ENCODE measurements at places on chromosomes 4 and X.

DNA sequence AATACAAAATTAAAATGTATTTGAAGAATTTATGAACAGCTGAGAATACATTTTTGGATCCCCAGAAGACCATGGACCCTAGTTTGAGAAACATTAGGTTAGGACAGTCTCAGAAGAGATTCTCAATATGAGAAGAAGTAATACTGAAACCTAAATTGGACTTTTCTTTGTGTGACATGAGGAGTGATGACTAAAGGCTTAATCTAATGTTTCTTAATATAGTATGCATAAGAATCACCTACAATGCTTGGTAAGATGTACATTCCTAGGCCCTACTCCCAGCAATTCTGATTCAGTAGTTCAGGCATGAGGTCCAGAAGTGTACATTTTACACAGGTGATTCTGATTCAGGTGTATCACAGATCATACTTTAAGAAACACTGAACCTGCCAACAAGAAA lies 31.6 kb upstream of the HUWE1 start:
- no peak for DNase-seq

DNA sequence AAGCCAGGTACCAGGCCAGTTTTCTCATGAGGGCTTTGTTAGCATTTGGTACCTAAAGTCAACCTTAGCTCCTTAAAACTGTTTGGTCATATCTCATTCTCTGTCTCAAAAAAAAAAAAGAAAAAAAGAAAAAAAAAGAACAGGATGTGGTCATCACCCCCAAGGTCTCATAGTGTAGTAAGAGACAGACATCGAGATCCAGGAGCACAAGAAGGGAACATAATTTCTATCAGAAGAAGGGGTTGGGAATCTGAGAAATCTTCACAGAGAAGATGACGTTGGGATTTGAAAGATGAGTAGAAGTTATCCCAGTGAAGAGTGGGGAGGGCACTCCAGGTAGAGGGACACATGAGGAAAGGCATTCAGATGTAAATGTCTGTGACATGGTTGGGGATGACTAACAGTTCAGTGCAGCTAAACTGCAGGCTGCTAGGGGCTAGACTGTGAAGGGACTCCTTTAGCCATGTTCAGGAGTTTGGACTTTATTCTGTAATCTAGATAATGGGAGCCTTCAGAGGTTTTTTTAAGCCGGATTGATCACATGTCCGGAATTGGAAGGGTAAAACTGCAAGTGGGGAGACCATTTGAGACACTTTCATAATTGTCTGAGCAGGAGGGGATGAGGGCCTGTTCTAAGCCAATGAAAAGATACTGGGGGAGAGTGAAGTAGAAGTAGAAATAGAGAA lies 26.9 kb upstream of the GJB1 start:
- no peak for DNase-seq

- no peak for DNase-seq
Measured at GRCh38 chr4:53545942-53546581, 45.2 kb downstream of the LNX1 start.

- DNase-seq, result no peak
Measured at GRCh38 chrX:138875472-138875871, 164.0 kb upstream of the FGF13 start.

- no peak for DNase-seq
Measured at GRCh38 chr4:10809905-10810304, 125.3 kb upstream of the CLNK start.

DNA sequence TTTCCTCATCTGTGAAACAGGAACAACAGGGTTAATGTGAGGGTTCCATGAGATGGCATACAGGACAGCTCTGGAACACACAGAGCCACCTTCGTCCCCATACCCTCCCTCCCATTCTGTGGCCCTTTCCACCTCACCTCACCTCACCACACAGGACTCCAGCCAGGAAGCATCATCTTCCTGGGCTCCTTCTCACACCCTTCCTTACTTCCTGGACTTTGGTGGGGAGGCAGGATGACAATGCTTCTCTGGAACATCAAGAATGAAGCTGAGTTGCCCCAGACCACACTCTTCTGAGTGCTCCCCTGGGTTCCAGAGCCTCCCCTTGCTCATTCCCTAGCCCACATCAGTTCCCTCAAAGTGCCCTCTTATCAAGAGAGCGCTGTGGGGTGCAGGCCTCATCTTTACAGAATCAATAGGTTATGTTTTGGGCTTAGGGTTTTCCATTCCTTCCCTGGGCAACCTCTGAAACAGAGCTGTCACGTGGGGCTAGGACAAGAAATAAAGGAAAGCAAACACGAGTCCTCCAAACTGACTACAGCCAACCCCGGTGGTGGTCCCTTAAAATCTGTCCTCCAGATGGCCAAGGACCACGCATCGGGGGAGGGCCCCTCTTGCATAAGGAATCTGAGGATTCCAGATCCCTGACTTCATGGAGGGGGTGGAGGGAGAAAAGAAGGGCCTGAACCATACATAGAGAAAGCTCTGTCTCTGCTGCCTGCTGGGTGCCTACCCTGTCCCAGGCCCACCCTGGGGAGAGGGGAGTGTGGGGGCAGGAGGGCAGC lies 74.4 kb upstream of the ATP6AP2 start:
- no peak for DNase-seq

GRCh38 chr4:83012200-83012686 lies 1.6 kb upstream of the LIN54 start:
- peak; percentile 53 for DNase-seq

GRCh38 chr4:109005523-109005922 lies 242.7 kb upstream of the ETNPPL start:
- DNase-seq, result peak; percentile 33

- DNase-seq, result peak; percentile 94
Measured at GRCh38 chrX:135003876-135004623, 13.3 kb downstream of the SMIM10 start.

GRCh38 chr4:108762559-108763225 lies at the start of gene ETNPPL:
ETNPPL (minus strand) TSS chr4:108763053; CDS start chr4:108762898, 155 bp downstream.
- DNase-seq, result no peak

DNA sequence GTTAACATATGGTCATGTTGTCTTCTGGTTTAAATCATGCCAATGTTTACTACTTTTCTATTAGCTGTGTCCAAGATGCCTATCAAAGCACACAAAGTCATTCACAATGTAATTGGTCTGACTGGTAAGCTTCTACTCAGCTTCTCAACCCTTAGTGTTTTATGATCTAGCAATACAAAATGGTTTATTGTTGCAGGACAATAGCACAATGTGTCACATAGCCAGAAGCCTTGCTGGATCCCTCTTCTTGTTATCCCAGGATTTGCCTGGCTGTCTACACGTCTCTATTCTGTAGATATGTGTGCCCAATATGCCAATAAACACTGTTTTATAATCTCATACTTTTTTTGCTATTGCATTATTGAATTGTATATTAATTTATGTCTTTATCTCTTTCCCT lies 1111.0 kb upstream of the AGA start:
- no peak for DNase-seq

DNA sequence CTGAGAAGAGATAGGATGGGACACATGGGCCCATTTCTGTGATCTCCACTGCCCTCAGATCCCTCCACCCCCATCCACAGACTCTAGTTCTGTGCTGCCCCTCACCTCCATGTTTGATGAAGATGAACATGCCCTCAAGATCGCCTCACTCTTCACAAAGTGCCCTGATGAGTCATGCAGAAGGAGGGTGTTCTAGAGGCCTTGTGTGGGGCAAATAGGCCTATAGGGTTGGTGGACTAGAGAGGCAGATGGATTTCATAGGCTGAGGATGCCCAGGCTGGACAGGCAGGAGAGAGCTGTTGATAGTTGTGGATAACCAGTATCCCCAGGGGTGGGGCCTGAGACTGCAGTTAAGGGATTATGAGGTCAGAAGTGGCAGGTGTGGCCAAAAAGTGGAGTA lies at the start of gene CXorf65:
CXorf65 (minus strand) TSS at position 314 of the 400 bp plus-strand sequence; CDS start at position 130, 184 bp downstream.
- no peak for DNase-seq

- no peak for DNase-seq
Measured at GRCh38 chrX:95383778-95384177, 1300.9 kb upstream of the DIAPH2 start.

- no peak for DNase-seq
Measured at GRCh38 chr4:182023469-182023868, 219.7 kb upstream of the TENM3 start.

GRCh38 chr4:2288051-2288541 lies 26.2 kb upstream of the MXD4 start:
- DNase-seq, result no peak

DNA sequence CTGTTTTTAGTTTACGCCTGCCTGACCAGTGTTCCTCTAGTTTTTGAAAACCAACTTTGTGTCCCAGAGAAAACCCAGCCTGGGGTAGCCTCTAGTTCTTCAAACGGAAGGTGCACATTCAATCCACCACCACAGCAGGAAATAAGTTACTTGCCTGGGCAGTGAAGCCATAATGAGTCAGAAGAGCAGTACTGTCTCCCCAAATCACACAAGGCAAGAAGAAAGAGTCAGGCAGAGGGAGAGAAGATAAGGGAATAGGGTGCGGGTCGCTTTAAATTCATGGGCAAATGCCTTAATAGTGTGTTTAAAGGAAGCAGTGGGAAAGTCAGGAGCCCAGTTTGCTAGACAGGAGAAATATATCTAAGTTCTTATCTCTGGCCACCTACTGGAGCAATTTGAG lies 333.8 kb upstream of the GRIA3 start:
- no peak for DNase-seq

- no peak for DNase-seq
Measured at GRCh38 chr4:84855774-84856173, 110.7 kb downstream of the WDFY3 start.

Data from KBM-7 (cell line).